ENCODE measurements at places on chromosomes 13 and 19.

GRCh38 chr19:15318241-15318691 is 14.1 kb downstream of the BRD4 start:
- DNase-seq, result no peak

GRCh38 chr19:57421037-57421436 is 10.1 kb downstream of the ZNF17 start:
- DNase-seq, result no peak

DNA sequence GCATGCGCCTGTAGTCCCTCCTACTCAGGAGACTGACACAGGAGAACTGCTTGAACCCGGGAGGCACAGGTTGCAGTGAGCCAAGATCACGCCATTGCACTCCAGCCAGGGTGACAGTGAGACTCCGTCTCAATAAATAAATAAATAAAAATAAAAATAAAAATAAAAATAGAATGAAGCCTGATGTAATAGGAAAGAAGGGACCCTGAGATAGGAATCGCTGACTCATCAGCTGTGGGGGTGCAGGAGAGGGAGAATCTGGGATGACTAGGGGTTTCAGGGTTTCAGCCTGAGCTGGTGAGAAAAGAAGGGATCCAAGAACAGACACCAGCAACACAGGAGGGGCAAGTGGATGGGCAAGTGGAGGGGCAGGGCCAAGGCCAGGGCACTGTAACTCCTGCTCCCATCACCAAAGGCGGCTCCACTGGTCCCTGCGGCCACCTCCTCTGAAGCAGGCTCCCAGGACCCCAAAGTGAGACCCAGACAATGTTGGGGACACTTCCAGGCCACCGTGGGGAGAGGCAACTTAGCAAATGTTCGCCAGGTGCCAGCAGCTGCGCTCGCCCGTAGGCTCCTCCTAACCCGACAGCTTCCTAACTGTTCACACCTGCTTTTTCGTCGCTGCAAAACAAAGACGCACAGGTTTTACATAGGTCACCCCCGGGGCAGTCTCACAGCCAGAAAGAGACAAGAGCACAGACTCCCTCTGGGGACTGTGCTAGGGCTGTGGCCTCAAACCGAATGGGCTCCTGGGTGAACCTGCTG is 1.2 kb downstream of the HAUS8 start:
- DNase-seq, result no peak

GRCh38 chr13:110380359-110381028 is 73.4 kb downstream of the COL4A2 start:
- no peak for DNase-seq

DNA sequence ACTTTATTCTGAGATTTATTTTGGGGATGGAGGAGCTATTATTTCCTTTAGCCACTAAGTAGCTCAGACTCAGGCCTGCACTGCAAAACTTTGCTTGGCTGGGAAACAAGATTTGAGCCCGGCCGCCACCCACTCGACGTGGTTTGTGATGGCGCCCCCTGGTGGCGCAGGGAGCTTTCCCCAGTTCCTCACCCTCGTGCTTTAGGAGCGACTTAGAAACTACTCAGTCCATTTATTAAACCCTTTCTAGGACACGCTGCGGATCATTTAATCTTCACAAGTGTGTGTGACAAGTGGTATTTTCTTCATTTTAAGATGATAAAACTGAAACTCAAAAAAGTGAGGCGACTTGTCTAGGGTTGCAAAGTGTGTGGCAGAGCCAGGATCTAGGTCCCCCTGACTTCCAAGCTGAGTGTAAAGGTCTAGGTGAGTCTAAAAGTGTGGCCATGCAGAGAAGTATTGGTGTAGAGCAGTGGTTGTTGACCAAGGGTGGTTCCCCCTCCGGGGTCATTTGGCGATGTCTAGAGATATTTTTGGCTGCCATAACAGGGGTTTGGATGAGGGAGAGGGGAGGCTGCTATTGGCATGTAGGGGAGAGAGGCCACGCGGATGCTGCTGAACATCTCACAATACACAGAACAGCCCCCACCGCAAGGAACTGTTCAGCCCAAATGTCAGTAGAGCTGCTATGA is 2.2 kb downstream of the CXCL17 start:
- peak; percentile 67 for DNase-seq

- no peak for DNase-seq
Observed at GRCh38 chr19:3632739-3633558, 6.4 kb upstream of the CACTIN start.

- DNase-seq, result no peak
Observed at GRCh38 chr13:51550151-51550550, 34.1 kb upstream of the WDFY2 start.

DNA sequence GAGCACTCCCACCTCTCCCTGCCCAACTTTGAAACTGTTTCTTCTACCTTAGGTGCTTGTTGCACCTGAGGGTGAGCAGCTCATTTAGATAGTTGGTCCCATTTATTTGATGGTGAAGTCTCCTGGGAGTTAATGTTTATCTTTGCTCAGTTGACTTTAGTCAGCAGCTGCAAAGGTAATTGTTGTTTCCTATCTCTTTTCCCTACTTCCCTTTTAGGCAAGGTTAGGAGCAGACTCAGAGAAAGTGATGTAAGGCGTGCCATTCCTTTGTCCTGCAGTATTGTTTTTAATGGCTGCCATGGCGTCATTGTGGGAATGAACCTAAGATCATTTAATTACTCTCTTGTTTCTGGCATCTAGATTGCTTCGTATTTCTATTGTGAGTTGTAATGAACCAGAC is 11.6 kb downstream of the AKAP11 start:
- DNase-seq, result no peak

DNA sequence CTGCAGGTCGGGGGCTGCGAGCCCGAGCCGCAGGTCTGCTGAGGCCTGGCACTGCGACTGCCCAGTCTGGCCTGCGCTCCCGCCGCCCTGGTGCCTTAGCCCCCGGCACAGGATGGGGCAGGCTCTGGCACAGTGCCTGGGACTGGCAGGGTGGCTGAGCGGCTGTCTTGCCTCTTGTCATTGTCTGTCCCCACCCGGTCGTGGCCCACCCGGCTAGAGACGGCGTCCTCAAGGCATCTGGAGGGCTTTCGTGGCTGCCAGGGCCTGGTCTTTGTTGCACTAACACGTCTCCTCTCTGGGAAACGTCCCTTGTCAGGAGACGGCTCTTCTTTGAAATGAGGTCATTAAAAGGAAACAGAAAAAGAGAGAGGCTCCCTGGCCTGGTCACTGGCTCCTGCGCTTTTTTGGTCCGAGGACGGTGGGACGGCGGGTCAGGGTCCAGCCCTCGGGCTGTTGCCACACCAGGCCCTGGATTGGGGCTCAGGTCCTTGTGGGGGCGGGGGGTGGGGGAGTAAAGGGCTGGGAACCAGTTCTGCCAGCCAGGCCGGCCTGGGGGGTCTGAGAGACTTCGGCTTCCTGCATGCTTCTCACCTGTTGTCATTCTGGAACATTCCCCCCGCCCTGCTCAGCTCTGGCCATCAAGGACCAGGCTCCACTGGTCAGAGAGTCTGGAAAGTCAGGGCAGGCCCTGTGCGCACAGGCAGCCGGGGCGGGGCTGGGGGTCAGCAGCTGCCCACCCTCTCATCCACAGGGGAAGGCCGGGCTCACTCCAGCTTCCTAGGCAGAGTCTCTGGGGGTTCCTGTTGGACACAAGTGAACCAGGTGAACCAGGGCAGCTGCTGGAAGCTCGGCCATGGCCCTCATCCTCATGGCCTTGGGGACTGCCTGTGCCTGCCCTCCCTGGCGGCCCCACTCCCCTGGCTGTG is 6.2 kb upstream of the ZNF554 start:
- no peak for DNase-seq

DNA sequence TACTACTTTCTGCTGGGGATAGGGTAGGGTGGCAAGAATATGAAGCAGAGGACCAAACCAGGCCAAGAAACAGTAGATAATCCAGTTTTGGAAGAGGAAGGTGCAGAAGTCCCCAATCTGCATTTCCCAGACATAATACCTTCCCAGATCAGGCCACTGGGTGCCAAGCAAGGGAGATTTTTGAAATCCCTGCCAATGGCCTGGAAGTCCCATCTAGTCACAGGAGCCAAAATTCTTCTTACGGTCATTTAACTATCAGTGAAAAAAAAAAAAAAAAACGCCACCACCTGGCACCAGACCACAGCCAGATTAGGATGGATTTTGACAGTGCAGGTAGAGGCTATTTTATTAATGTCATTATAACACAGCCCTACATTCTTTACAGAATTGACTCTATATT is 57.8 kb downstream of the ZC3H13 start:
- DNase-seq, result no peak

- no peak for DNase-seq
Observed at GRCh38 chr13:83272652-83273240, 609.5 kb downstream of the SLITRK1 start.

DNA sequence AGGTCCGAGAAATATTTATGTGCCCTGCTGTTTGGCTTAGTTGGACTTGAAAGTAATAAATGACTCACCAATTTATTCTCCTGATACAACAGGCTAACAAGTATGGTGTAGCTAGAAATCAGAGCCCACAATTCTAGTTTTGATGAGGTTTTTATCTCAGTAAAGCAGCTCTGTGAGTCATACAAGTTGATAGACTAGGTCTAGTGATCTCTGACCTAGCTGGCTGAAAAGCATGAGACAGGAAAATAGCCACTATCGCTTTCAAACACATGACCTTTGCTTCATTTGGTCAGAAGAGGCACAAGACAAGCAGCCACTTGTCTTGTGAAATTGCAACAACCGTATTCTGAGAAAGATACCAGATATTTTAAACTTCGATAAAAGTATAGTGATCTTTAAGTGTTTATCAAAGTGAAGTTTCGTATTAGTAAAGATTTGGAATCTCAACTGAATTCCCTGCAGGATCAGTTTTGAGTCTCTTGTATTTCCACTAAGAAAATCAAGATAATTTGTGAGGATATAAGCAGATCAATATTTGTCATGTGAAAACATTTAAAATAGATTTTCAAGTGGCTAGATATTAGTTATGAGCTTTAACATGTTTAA is 126.7 kb downstream of the MAB21L1 start:
- no peak for DNase-seq

- no peak for DNase-seq
Observed at GRCh38 chr19:55660404-55660803, 5.6 kb downstream of the U2AF2 start.

DNA sequence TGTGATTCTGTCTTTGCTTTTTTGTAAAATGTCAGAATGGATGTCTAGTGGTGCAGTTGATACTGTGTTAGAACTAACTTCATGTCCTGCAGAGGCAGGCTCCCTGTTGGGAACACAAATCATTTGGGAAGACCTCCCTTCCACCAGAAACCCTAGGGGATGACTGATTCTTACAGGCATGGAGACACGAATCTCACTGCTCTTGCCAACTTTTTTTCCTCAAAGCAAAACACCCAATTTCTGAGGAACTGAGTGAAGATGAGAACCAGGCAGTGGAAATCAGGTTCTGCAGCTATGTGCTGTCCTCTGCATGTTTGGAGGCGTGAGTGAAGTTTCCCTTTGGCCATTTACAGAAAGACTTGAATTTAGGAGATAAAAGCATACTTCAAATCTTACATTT is 87.5 kb upstream of the CSNK1A1L start:
- no peak for DNase-seq

DNA sequence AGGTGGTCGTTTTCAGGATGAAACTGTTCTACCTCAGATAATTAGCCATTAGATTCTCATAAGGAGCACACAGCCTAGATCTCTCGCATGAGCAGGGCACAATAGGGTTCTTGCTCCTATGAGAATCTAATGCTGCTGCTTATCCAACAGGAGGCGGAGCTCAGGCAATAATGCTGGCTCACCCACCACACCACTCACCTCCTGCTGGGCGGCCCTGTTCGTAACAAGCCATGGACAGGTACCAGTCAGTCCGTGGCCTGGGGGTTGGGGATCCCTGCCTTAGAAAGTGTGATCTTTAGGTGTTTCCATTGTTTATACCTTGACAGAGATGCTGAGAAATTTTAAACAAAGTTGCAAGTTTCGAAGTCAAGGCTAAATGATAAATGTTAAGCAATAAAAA is 344.6 kb upstream of the HTR2A start:
- DNase-seq, result no peak

DNA sequence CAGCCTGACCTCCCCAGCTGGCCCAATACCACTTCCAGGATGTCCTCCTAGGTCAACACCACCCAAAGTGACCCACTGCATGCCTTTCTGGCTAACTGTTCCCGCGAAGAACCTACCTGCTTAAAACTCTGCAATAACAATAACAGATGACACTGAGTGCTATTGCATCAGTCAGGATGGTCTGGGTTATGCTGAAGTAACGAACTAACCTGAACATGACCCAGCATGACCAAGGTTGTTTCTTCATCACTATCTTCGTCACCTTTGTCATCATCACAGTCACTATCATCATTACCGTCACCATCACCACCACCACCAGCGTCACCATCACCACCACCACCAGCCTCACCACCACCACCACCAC is 10.6 kb upstream of the FXYD3 start:
- no peak for DNase-seq

DNA sequence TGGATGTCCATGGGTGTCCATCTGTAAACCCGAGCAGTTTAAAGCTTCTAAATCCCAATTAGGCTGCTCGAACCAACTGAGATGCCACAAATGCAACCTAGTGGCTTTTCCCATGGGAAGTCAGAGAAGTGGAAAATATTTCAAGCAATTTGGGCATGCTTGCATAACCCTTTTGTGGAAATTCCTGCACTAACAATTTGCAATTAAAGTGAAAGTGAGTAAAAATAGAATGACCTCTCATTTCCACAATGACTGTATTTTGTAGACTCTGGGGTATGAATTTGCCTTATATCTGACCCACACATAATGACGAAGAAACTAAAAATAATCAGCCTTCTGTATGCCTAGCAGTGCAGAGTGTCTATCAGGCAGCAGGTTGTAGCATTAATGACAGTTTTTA is 91.8 kb upstream of the TSC22D1 start:
- DNase-seq, result no peak

GRCh38 chr19:47190167-47190727 is 40.8 kb downstream of the BBC3 start:
- no peak for DNase-seq

DNA sequence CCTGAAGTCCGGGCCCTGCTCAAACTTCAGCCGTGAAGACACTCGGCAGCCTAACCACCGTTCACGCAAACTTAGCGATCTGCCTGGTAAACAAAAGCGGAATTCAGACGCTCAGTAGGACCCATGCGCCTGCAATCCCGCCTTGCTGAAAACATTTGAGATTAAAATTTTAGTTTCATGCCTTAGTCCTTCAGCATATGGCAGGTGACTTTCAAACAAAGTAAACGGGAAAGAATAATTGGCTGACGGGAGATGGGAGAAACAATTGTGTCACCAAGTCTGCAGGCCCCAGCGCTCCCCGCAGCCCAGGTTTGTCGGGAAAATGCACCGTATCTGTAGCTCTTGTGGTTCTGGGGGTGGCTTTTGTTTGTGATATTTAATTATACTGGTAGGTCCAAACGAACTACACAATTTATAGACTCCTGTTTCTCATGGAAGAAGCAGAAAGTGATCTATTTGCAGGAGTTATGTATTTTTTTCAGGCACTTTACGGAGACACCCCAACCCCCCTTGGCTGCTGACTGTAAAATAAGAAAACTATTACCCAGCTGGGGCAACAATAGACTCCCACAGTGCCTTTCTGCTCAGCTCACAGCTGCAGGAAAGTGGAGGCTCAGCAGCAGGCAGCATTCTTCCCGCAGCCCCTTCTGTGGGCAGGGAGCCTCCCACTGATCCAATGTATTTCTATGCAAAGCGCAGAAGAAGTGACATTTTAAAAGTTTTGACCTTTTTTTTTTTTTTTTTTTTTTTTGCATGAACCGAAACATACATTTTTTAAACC is 94.8 kb downstream of the SOX1 start:
- no peak for DNase-seq

- DNase-seq, result no peak
Observed at GRCh38 chr19:14400951-14401431, 18.1 kb downstream of the DDX39A start.

GRCh38 chr19:2022289-2022688 is 6.8 kb upstream of the BTBD2 start:
- no peak for DNase-seq

Data from stimulated activated CD8-positive, alpha-beta memory T cell treated with anti-CD3 and anti-CD28 coated beads, Interleukin-2, amount 100 ng/mL, for 1 hour (primary cell).